ENCODE measurements at places on chromosomes 5 and 9. TPM values are rescaled to one million over a fixed set of nuclear protein-coding genes. Genes with fewer than 3 reads are reported as not detected.
A peak's percentile ranks its signal among the peaks of the same experiment; 100 is the strongest.

The BTNL8 gene
- total RNA-seq, result 0.19 TPM

The RGMB gene
- total RNA-seq, result 16.2 TPM

The PPP2R2B gene
- not detected for total RNA-seq

The AMACR gene
- total RNA-seq, result 21.7 TPM

The CER1 gene
- not detected for total RNA-seq

The PCDHGA2 gene
- 1.4 TPM for total RNA-seq

The SLC6A19 gene
- not detected for total RNA-seq

The TRIM14 gene
- total RNA-seq, result 1.5 TPM

DNA sequence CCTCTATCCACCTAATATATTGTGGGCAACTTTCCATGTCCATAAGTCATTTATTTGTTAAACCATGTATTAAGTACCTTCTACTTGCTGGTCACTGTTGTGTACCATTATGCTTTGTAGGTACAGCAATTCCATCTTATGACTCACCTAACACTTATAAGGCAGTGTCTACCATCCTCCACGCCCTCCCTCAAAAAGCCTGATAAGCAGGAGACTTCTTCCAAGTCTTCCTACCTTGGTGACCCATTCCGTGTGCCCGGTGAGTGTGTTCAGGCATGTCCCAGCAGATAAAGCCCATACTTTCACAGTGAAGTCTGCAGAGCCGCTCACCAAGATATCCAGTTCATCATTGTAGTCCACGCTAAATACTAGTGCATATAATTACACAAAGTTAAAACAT is 17.4 kb downstream of the FBXW2 start:
- no peak for DNase-seq

- DNase-seq, result no peak
Measured at GRCh38 chr5:57482671-57483106, at the start of gene ACTBL2. Gene ACTBL2 (minus strand): TSS chr5:57482811. CDS start chr5:57482707, 104 bp downstream.

GRCh38 chr9:128084746-128085145 is 16.7 kb downstream of the SLC25A25 start:
- no peak for DNase-seq

DNA sequence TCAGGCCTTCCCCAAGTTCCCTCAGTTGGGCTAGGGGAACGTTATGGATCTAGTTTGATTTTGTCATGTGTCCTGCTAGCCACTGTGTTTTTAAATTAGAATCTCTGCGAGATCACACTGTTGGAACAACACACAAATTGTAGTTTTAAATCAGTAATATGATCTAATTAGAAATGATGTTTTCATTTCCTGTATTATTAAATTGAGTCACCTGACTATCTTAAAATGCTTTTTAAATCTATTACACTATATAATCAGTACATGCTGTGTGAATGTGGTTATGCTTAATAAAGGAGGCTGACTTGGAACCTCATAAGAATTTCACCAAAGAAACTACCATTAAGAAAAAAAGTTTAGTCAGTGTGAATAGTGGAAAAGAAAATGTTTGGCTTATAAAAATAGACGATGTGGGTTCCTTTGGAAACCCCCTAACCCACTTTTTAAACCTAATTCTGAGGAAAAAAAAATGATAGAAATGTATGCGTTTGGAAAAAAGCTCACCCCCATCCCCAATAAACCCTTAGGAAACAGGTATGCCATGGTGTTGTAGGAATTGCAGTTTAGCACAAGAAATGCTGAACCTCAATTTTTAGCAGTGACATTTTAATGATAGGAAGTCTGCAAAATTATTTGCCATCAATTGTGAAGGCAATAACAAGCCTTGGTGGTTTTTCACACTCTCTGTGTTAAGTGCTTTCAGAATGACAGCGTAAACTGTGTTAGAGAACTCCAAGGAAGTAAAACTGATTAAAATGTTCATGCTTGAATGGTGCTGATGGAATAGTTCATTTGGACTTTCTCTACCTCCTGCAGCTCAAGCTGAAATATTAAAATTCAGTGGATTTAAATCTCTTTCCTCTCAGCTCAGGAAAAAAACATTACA is 59.0 kb downstream of the TLE4 start:
- no peak for DNase-seq

DNA sequence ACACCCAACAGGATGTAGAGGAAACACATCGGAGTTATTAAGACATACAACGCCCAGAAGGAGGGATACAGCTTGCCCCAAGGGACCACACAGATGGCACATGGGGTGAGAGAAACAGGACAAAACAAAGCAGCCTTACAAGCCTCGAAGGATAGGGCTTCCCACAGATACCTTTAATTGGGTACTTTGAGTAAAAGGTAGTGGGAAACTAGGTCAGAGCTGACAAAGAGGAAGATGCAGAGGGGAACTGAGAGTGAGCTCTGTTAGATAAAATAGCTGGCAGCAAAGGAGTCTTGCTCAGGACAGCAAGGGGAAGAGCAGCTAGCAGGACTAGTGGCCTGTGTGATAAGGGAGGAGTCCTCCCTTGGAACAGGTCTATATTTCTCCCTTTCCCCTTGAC is 48.2 kb downstream of the OTP start:
- DNase-seq, result no peak

- no peak for DNase-seq
Measured at GRCh38 chr9:107175816-107176435, 107.2 kb upstream of the RAD23B start.

DNA sequence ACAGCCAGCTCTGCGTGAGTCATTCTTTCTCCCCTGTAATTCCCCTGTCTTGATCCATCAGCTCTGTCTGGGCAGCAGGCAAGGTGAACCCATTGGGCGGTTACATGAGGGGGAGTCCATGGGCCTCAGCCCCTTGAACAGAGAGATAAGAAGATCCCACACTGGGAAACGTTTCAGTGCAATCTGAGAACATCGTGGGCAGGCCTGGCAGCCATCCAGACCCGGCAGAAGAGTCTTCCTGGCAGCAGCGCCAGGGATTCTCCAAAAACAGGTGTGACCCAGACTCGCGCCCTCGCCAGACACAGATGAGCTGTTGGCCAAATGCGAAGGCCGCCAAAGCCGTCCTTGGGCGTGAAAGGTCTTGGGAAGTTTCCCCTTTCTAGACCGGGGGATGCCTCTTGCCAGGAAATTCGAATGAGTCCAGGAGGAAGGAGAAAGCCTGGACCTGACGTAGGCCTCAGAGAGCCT is 6.4 kb upstream of the SLC12A7 start:
- DNase-seq, result no peak

- no peak for DNase-seq
Measured at GRCh38 chr9:14783358-14783757, 60.8 kb upstream of the CER1 start.

GRCh38 chr5:38529955-38530646 is 26.3 kb downstream of the LIFR start:
- DNase-seq, result no peak

DNA sequence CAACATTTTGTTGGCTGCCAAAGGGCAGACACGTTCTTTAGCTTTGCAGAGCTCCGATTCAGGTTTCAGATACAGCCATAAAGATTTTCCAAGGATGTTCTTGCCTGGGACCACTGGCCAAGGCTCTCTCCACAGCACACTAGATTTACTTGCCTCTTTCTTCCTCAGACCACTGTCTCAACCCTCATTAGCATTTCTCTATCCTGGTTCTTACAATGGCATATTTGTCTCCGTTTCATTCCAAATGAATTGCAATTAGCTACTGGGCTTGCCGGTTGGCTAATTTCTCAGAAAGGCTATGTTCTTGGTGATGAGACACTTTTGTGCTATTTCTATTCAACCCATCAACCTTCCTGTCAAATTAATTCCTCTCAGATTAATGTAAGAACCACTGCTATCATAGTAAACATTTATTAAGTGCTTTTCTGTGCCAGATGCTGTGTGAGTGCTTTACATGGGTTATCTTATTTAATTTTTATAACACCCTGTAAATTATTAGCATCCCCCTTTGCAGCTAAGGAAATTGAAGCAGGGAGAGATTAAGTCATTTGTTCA is 118.4 kb upstream of the NR3C1 start:
- no peak for DNase-seq

GRCh38 chr9:78074385-78075291 is 43.0 kb upstream of the GNAQ start:
- peak; percentile 42 for DNase-seq

DNA sequence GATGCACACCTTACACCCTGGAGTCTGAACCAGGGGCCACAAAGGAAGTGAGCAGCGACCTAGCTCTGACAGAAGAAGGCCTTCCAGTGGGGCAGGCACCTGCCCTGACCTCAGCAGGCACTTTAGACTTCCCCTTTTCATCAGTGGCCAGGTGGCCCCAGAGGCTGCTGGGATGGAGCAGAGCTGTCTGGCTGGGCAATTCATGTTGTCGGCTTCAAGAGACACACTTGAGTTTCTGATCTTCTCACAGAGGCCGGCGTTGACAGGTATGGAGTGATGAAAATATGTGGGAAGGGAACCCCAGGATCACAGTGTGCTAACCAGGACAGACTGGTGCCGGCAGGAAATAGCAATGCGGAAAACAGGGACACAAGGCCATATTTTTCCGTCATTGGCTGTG is 375.5 kb downstream of the CTNND2 start:
- no peak for DNase-seq

DNA sequence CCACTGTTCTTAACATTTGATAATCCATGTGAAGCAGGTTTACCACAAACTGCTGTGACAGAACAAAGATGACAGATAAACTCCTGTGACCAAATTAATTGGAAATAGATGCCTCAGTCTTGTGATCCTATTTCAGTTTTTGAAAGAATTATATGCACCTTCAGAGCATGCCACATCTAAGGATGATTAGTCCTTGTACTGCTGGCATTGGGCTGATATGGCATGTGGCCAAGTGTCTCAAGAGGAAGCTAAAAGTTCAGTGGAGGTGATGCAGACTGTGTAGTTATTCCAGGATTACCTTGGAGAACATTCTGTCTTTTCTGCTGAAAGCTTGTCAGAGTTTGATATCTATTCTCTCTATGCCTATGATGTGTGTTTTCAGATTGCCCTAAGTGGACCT is 314.4 kb upstream of the EFNA5 start:
- peak; percentile 56 for DNase-seq

GRCh38 chr5:100546001-100546400 is 10.8 kb downstream of the FAM174A start:
- no peak for DNase-seq

DNA sequence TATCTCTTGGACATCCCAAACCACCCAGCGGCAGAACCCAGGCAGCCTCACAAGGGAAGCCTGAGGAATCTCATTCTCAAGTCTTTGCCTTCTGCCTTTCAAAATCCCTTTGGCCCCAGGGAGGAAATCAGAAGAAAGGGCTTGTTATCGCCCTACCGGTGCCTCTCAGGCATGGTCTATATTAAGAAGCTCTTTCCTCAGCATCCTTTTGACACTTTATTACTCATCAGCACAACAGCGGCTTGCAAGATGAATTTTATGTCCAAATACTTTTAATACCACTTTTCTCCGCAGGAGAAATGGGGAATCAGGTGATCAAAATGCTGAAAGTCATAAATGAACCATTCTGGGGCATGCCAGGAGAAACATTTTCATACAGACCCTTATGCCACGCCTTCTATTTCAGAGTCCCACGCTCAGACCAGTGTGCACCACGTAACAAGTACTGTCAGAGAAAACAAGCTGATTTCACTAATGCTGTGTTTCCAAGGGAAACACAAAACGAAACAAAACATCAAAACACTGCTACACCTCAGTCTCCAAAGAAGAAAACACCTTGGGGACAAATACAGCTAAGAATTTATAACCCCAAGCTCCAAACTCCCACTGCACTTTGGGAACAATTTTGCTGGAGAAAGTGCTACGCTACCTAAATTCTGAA is 30.0 kb downstream of the RAPGEF1 start:
- peak; percentile 84 for DNase-seq

- no peak for DNase-seq
Measured at GRCh38 chr5:17395106-17395880, 102.7 kb upstream of the TAF11L2 start.

GRCh38 chr9:72150661-72151060 is 1.4 kb downstream of the GDA start:
- no peak for DNase-seq

DNA sequence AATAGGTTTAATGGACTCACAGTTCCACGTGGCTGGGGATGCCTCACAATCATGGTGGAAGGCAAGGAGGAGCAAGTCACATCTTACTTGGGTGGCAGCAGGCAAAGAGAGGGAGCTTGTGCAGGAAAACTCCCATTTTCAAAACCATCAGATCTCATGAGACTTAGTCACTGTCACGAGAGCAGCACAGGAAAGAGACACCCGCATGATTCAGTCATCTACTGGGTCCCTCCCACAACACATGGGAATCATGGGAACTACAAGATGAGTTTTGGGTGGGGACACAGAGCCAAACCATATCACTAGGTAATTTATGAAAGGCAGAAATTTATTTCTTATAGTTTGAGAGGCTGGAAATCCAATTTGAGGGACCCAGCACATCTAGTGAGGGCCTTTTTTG is 40.0 kb downstream of the MTREX start:
- no peak for DNase-seq

DNA sequence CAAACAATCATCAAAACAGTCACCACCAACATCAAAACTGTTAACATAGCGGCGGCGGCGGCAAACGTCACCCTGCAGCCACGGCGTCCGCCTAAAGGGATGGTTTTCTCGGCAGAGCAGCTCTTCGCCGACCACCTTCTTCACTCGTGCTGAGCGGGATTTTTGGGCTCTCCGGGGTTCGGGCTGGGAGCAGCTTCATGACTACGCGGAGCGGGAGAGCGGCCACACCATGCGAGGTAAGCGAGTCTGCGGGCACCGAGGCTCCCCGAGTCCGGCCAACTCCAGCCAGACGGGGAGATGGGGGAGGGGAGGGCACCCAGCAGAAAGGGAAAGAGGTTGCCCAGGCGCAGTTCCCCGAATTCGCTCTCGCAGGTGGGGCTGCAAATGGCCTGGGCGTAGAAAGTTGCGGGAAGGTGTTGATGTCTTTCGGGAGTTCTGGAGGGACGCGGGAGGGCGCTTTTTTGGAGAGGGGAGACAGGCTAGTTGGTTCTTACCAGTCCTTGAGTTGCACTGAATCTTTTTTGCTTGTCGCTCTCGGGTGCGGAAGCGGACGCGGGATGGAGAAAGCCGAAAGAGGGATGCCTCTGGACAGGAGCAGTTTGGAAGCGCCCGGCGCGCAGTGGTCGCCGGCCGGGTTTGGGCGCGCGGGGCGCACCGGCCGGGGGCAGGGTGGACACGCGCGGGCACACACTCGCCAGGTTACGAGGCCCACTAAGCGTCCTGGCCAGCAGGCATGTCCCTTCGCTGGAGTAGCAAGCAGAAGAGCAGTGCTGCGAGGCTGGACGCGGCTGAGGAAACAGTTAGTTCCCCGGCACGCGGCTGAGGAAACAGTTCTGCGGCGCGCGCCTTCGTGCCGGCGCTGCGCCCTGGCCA is 849 bp downstream of the RORB start:
- DNase-seq, result peak; percentile 27

GRCh38 chr9:12554636-12555035 is 138.5 kb upstream of the TYRP1 start:
- peak; percentile 16 for DNase-seq

GRCh38 chr5:1495525-1495897 is 28.2 kb downstream of the LPCAT1 start:
- no peak for DNase-seq

All from dermis blood vessel endothelial cell (primary cell).